CD4-positive, alpha-beta memory T cell (primary cell): ENCODE measurements at places on chromosomes 4 and X.

- DNase-seq, result no peak
Observed at GRCh38 chr4:10015140-10015753, 6.0 kb downstream of the SLC2A9 start.

GRCh38 chr4:2833671-2834000 is 10.0 kb upstream of the ADD1 start:
- no peak for DNase-seq

GRCh38 chr4:23999714-24000469 is 110.0 kb upstream of the PPARGC1A start:
- DNase-seq, result no peak

GRCh38 chrX:137062915-137063617 is 29.3 kb upstream of the GPR101 start:
- no peak for DNase-seq

GRCh38 chrX:140151316-140151715 is 186.0 kb upstream of the CXorf66 start:
- DNase-seq, result no peak

- no peak for DNase-seq
Observed at GRCh38 chr4:10811991-10812390, 127.4 kb upstream of the CLNK start.

DNA sequence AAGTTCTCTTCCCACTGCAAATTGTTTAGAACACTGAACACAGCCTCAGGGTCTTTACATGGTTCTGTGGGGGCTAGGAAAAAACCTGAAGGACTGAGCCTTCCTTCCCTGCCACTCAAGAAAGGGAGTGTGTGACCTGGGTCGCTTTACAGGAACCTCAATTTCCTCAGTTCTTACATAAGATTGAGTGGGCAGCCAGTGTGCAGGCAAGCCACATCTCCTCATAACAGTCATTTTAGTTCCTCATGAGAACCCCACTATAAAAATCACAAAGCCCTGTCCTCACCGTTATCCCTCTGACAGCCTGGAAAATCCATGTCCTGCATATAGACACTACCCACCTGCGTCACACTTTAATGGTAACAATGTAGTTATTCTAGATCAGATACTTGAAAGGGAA is 2.1 kb upstream of the ETDC start:
- DNase-seq, result no peak

GRCh38 chr4:139665690-139666529 is at the start of gene MGST2:
Gene MGST2, plus strand, starts transcription at chr4:139665819. Its CDS starts 201 bp downstream, at chr4:139666020.
- peak; percentile 24 for DNase-seq

DNA sequence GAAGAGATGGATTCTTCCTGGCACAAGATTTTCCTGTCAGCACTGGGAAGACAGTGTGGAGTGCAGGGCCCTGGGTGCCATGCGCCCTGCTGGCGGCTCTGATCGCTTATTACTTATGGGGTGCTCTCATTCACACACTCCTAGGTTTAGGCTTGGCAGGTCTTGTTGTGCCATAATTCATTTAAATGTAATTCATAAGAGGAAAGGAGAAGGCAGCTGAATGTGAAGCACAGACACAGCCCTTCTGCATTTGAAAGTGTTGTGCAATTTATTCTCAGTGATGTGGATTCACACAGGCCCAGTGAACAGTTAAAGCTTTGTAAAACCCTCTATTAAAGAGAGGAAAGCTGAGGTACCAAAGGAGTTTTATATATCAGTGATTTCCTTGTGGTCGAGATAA is 249.7 kb downstream of the C4orf33 start:
- DNase-seq, result no peak

DNA sequence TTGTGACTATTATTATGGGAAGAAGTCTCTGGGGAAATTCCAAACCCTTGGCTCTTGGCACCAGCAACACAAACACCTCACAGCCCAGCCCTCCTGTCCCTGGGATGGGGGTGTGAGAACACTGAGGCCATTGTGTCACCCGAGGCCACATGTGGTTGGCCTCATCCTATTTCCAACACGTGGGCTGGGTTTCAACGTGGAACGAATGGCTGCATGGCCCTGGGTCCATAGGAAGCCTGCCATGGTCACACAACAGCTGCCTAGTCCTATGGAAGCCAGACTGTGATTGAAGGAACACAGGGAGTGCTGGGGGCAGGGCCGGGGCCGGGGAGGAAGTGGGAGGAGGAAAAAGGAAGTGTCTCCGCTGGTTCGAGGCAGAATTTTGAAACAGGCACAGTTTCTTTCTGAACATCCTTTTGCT is 10.0 kb downstream of the CLCN4 start:
- no peak for DNase-seq

- no peak for DNase-seq
Observed at GRCh38 chr4:149223659-149224058, 592.0 kb downstream of the IQCM start.

- no peak for DNase-seq
Observed at GRCh38 chr4:140053185-140053584, 100.8 kb downstream of the MAML3 start.

DNA sequence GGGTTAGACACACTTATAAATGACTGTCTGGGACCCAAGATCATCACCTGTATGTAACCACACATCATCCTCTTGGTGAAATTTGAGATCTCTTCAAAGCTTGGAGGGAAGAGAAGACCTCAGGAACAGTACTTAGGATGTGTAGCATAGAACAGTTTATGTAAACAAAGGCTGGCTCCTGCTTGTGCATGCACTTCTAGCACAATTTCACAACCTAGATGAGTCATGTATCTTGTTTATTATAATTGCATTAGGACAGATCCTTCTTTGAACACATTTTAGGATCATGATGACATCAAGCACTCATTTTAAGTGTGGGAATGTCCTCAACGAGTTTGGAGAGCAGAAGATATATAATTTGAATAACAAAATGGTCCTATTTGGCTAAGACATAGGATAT is 26.3 kb upstream of the ZMAT1 start:
- no peak for DNase-seq

- no peak for DNase-seq
Observed at GRCh38 chrX:79266702-79267101, 100.4 kb downstream of the ITM2A start.

DNA sequence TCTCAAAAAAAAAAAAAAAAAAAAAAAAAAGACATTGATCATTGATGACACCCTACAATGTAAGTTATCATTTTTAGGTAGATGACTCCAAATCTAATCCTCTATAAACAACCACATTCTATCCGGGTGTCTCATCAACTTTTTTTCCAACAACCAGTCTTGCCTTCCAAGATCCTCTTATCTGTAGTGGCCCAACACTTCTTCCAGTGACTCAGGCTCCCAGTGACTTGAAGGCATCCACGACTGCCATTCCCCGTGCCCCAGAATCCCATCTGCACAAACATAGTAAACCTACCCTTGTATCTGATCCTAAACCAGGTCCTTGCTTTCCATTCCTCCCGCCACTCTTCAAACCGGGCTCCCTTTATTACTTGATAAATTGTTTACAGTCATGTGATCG is 15.6 kb upstream of the TSPAN5 start:
- DNase-seq, result no peak
